ENCODE measurements at places on chromosomes 7 and 10.

- no peak for DNase-seq
Observed at GRCh38 chr7:124812764-124813163, 47.2 kb upstream of the GPR37 start.

- no peak for DNase-seq
Observed at GRCh38 chr10:88028654-88029053, 165.2 kb downstream of the PTEN start.

GRCh38 chr7:19117091-19117869, at the start of gene TWIST1:
TWIST1 (minus strand) TSS chr7:19117636; CDS start chr7:19117321, 315 bp downstream.
- DNase-seq = no peak

DNA sequence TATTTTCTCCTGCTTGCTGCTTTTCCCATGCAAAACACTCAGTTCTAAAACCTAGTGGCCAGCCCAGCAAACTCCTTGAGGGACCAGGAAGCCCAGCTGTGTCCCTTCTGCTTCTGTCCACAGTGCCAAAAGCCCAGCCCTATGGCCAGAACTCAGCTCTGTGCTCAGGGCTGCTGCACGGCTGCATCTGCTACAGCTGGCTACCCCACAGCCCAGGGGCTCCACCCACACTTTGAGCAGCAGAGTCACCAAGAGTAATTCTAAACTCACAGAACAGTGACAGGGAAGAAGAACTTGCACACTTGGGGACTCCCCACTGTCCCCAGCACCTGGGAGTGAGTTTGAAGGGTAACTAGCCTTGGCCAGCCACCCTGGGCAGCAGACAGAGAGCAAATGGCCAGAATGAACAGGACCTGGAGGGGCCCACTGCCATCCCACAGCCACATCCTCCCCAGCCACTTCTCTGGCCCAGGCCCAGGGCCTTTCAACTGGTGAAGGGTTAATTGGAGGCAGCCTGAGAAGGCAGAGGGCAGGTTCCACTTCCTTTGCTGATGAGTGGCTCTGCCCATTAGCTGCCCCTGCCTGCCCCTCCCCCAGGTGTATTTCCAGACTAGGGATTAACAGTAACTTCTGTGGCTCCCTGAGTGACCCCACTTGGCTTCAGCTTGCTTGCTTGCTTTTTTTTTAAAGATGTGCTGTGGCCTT, 28.1 kb upstream of the TRIM8 start:
- DNase-seq = no peak

DNA sequence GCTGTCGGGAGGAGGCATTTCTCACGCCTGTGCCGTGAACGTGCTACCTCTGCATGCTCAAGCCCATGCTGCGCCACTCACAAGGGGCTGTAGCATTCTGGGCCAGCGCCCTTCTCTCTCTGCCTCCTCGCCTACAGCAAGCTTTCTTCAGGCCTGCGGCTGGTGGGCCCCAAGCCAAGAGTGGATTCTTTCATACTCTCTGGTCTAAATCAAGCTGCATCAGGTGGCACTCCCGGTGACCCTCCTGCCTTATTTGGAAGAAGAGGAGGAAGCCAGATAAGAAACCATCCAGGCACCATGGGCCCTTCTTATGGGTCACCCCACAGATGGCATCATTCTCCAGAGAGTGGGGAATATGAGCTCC, 86.7 kb upstream of the DUSP5 start:
- DNase-seq = no peak

DNA sequence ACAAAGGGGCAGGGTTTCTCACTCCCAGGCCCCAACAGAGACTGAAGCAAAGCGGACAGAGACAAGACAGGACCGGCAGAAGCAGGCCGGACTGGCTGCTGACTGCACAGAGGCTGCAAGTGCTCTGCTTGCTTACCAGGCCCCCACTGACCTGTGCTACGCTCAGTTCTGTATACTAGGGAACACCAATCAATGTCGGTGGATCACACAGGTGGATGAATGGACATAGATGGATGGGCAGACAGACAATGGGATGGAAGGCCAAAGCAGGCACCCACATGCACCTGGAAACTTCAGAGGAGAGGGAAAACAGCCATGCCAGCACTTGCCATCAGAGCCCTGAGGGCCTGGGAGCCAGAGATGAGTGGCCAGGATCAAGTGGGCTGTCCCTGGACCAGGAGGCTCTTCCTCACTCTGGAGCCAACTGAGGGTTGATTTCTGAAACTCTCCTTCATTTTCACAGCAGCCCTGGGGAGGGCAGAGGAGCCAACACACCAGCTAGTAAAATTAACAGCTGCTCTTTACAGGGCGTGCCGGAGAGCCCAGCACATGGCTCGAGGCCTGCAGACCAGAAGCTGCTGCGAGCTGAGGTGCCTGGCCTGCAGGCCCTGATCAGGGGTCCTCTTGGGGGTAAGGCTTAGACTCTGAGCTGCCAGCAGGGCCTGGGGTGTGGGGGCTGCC, 243.6 kb downstream of the KCNMA1 start:
- DNase-seq = no peak

- no peak for DNase-seq
Observed at GRCh38 chr7:113094517-113095249, 8.1 kb upstream of the GPR85 start.

All from activated CD8-positive, alpha-beta memory T cell treated with anti-CD3 and anti-CD28 coated beads for 4 hours (primary cell).